Femur (tissue), 1 donor: ENCODE measurements at places on chromosomes 1 and 21.

DNA sequence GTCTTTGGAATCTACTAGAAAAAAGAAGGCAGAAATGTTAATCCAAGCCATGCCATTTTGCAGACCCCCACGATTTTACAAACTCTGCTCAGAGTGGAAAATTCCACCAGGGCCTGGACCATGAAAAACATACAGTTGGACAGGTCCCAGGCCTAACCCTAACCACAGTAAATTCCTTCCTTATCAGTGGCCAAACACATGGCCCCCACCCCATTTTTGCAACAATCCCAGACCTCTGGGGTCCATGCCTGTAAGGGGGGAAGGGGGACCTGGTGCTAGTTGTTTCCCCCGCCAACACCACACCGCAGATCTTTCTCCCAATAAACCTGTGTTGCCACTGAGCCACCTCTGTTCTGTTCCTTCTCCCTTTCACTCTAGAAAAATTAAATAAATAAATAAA, 1352.7 kb downstream of the AMY1C start:
- DNase-seq = no peak

DNA sequence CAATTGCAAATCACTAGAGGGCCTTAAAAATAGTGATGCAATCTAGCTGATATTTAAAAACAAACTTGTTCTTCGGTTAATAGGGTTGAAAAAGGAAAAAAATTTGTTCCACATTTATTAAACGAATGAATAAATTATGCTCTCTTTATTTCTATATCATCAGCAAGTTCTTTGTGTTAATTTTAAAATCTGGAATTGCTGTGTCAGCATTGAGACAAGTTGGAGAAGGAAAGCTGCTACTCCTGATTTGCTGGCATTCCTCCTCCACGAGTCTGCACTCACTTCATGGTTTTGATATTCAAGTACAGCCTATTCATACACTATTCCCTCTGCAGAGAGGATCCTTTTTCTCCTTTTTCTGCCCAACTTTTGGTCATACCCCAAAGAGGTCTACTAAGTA, 117.6 kb downstream of the MRPL39 start:
- no peak for DNase-seq

DNA sequence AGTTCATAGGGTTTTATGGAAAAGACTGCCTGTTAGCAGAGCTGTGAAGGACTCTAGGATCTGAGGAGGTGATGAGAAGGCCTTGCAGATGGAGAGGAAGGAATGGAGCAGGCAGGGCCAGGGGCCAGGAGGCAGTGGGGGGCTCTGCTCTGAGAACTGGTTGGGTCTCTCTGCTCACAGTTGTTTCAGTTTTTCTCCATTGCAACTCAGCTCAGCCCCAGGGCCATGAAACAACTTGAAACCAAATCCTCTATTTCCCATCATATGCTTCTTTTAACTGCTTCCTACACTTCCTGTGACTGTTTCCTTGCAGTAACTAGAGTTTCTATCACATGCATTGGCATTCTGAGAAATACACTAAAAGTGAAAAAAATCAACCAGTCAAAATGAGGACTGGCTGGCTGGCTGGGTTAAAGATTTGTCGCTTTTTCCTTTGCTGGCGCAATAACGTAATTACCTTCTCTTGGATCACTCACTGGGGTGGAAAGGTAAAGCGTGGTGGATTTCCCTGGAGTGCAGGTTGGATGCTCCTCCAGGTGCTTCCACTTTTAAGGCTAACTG, 172.0 kb downstream of the CDC7 start:
- DNase-seq = no peak

- no peak for DNase-seq
These were observed 47.1 kb downstream of the SLC9C2 start for GRCh38 chr1:173555651-173556305.

GRCh38 chr1:34128186-34128889, 36.7 kb downstream of the CSMD2 start:
- no peak for DNase-seq

GRCh38 chr1:25072461-25072860, 142.4 kb upstream of the RUNX3 start:
- DNase-seq = no peak
